Stimulated activated CD4-positive, alpha-beta T cell treated with anti-CD3 and anti-CD28 coated beads, TNF-alpha, amount 100 ng/mL, for 4 hours (primary cell): ENCODE measurements at places on chromosomes 7 and 10.

- no peak for DNase-seq
Observed at GRCh38 chr10:3500408-3500856, 284.6 kb downstream of the KLF6 start.

- DNase-seq = no peak
Observed at GRCh38 chr10:126349676-126350075, 38.6 kb downstream of the ADAM12 start.

DNA sequence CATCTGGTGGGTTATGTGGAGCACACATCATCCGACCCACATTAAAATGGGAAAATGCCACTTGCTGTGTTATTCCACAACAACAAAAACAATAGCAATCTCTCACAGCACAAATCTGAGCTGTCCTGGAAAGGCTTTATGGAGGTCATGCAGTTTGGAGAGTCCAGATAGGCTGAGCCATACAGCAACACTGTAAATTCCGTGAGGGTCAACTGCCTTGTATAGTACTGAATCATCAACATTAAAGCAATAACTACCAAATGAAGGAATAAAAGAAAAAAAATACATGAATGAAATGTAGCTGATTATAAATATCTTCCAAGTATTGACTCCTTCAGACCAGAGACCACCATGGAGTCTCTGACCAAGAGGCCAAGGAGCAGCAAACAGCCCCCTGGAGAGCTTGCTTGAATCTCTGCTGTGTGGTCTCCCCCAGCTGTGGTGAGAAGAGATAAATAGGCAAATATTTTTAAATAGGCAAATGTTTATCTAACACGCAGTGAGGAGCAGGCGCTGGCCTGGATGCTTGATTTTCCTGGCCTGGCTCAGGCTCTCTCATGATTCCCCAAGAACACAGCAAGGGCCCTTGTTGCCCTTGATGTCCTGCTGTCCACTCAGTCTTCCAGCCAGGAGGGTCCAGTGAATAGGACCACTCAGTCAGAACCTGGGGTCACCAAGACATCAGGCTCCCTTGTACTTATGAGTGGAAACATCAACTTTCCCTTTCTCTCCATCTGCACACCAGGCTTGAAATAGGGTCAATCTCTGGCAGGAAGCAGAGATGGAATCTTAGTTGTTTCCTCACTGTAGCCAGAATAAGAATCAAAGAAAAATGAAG, 1021.3 kb downstream of the XPNPEP1 start:
- no peak for DNase-seq

GRCh38 chr7:22307816-22308215, 49.1 kb downstream of the RAPGEF5 start:
- no peak for DNase-seq

DNA sequence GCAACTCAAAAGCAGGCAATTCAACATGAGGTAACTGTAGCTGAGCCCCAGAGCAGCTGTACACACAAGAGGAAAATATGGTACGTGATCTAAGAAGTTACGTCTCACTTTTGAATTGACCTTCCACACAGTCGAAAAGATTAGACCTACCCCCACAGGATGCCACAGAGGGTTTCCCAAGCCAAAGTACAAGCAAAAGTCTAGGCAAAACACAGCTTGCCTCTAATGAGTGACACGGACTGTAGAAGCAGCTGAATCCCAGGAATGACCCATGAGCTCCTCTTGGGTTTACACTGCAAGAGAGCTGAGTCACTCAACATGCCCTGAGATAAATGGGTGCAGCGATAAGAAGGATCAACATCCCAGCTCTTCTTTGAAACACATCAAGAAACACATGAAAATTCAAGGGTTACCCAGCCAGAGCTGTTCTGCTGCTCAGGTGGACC, 9.8 kb downstream of the CREB3L2 start:
- no peak for DNase-seq

DNA sequence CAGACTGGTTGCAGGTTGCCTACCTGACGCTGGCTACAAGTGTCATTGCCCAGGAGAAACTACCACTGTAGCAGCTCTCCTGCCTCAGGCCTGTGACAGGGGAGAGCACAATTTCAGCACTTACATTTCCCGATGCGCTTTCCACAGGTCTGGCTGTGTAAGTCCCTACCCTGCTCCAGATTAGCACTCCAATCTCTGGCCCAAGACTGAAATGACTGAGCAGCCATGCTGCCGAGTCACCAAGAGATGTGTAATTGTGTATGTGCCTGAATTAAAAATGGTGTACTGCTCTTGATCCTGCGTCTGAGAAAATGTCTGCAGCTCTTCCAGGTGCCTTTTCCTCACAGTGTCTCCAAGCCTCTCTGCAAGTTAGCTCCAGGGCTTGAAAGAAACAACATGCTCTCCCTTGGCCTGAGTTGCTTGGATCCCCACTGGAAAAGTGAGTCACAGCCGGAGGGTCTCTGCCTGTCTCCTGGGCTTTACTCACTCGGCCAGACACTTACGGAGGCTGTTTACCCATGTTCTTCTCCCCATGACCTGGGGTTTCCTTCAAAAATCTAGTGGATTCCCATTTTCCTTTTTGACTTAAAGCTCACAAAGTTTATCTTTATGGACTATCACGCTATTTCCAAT, 1001.7 kb upstream of the KCND2 start:
- no peak for DNase-seq
